Activated T-cell treated with anti-CD3 and anti-CD28 coated beads, Interleukin-2, amount 50 U/mL, for 1 hour (primary cell): ENCODE measurements at places on chromosomes 3 and 15.

- no peak for DNase-seq
These were observed 305.2 kb downstream of the LRTM1 start for GRCh38 chr3:54622678-54623077.

DNA sequence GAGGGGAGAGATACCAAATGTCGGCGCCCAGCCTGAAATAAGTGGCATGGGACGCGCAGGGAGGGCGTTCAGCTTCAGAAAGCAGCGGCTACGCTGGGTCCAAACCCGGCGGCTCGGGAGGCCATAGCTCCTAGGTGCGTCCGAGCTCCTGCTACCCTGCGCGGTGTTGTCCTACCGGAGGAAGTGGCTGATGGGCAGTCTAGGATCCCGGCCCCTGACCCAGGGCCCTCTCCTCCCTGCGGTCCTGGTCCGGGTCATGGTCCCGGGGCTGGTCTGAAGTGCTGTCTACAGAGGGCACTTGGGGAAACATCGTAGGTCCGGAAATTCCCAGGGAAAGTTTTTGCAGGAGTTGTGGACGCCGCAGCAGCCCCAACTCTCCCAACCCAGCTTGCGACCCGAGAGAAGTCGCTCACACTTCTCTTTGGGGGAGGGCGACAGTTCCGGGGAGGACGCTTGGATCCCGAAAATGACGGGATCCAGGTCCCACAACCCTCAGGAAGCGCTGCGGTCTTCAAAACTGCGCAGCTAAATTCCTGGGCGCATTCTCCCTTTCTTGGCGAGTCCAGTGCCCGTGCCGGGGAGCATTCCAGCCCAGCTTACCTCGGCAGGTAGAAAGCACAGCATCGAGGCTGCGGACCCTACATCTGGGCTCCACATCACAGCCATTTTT lies 9.1 kb upstream of the FOXB1 start:
- peak; percentile 30 for DNase-seq

DNA sequence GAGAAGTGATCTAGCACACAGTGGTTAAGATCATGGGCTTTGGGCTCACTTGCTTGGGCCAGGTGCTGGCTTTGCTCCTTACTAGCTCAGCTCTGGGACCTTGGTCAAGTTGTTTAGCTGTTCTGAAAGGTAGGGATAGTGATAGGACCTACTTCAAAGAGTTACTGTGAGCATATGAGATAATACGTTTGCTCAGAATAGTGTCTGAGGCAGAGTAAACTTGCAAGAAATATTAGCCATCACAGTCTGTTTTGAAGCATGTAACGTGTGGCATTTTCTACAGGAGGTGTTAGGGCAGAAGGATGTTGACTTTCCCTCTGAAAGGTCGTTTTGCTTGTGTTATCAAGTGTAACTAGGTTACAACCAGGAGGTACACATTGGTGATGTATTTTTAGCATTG lies 34.5 kb upstream of the NFKBIZ start:
- DNase-seq, result no peak

- no peak for DNase-seq
These were observed 19.9 kb downstream of the EEFSEC start for GRCh38 chr3:128173200-128173599.

GRCh38 chr3:42042747-42043098 lies 48.4 kb upstream of the TRAK1 start:
- no peak for DNase-seq

DNA sequence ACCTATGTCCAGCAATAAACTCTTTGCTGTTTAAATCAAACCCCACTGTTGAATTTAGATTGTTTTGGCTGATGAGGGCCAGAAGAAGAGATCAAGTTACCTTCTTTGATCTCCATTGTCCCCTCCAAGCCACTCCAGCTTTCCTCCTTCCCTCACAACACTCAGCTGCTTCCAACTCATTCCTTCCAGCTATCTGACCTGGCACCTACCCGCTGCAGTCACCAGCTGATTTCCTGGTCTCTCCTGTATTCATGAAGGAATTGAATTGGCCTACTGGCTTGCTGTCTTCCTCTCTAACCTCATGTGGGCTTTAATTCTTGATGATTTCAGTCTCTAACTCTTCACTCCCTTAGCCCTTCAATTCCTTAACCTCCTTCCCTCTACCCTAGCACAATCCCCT lies 40.8 kb upstream of the ABHD17C start:
- no peak for DNase-seq

GRCh38 chr3:134610432-134611385 lies 40.1 kb downstream of the KY start:
- no peak for DNase-seq

DNA sequence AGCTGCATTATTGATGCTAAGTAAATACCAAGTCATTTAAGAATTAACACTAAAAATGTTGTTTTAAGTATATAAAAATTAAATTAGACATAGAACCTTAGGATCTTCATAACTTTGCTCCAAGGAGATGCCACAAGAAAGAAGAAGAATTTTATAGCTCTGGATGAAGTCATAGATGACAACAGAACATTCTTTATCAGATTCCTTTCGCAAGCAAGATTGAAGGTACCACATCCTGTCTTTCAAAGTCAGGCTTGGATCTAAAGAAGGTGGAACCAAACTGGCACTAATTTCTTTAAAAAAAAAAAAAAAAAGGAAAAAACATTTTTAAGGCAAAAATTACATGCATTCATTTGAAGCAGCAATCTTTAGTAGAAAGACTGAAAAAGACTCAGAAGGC lies 62.5 kb downstream of the POLQ start:
- DNase-seq, result no peak
